ENCODE measurements at places on chromosomes 1 and 21. TPM values are rescaled to one million over a fixed set of nuclear protein-coding genes. Genes with fewer than 3 reads are reported as not detected.
A peak's percentile ranks its signal among the peaks of the same experiment; 100 is the strongest.

DNA sequence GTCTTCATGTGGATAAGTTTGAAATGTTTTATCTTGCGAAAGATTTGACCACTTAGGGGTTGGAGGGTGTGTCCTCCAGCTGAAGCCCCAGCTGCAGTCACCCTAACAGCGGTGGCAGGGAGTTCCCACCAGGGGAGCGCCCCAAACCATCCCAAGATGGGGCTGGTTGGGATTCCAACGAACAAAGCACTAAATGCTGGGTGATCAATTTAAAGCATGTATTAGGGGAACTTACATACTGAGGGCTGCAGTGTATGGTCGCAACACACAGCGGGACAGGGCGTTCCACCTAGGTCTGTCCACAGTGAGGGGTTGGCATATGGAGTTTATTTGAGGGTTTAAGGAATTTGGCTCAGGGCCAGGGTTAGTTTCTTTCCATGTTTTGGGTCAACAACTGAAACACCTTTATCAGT, 26.3 kb downstream of the SLC37A1 start:
- H3K36me3 ChIP-seq: peaks cover 86% of the 10 kb centered on the region
- no peak overlapping the region for H3K4me3 ChIP-seq
- no peaks in the 10 kb centered on the region for H3K27me3 ChIP-seq
- no peak for DNase-seq
- peaks cover 29% of the 10 kb centered on the region for H3K4me1 ChIP-seq

- peaks cover 26% of the 10 kb centered on the region for H3K36me3 ChIP-seq
- H3K27me3 ChIP-seq: no peaks in the 10 kb centered on the region
- H3K27ac ChIP-seq: no peak overlapping the region
- H3K4me3 ChIP-seq: no peak overlapping the region
Observed at GRCh38 chr21:46189213-46189958, 5.1 kb upstream of the SPATC1L start.

DNA sequence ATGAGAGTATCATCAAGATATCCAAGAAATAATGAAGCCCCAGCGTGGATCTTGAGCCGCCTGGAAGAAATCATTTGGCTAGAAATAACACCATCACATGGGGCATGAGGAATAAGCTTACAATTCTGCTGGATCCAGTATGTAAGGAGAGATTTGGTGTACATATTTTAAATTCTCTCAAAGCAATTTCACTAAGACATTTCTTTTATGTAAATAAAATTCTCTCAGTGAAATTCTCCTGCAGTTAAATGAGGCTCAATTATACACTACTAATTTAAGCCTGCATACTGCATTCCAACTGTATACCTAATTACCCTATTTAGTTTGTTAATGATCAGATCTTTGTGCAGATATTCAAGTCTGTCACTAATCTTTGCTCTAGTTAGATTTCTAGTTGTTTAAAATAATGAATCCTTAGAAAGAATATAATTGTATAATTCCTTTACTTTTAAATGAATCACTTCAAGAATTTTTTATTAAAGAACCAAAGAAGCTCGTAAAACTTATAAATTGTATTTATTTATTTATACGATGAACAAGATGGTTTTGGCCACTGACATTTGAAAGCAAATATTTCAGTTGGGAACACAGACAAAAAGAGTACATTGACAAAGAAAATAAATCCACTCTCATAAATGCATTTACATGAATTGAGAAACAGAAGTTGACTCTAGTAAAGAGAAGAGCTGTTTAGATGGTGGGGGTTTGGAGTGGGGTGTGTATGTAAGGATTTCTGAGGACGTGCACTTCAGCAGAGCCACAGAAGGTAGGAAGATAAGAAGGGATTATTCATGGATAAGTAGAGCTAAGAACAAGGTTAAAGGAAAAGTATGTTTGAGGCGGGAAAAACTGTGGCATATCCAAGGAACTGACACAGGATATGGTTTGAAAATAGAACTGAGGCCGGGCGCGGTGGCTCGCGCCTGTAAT, 466.8 kb downstream of the DSCAM start:
- H3K27me3 ChIP-seq: no peaks in the 10 kb centered on the region
- no peaks in the 10 kb centered on the region for H3K36me3 ChIP-seq
- no peak overlapping the region for H3K4me3 ChIP-seq
- H3K27ac ChIP-seq: no peak overlapping the region
- H3K4me1 ChIP-seq: no peaks in the 10 kb centered on the region
- no peak for DNase-seq

GRCh38 chr1:29414086-29414485, 177.8 kb downstream of the PTPRU start:
- no peak overlapping the region for H3K27ac ChIP-seq
- no peaks in the 10 kb centered on the region for H3K4me1 ChIP-seq
- H3K36me3 ChIP-seq: no peaks in the 10 kb centered on the region
- no peak for DNase-seq
- H3K4me3 ChIP-seq: no peak overlapping the region

DNA sequence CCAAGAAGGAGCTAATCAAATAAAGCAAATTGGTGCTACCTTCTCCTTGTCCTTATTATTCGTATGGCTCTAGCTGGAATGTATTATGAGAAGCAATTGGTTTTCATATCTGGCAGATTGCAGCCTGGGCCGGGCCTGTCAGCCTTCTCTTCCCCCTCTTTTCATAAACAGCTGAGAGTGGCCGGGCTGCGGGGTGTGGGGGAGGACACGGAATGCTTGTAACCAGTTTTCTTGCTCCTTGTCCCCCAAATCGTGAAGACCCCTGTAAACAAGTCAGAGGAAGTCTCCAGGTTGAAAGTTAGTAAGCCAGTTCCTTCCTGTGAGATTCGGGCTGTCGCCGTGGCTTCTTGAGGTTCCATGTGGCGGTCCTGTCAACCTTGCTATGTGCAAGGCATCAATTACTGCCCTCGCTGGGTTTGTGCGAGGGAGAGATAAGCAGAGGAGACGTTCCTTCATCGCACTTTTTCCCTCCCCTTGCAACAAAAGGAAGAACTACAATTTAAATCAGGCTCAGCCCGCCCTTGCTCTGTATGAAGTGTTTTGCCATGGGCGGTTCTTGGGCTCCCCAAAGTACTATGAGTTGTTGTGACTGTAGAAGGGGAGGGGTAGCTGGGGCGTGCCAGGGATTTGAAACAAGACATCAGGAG, 450.7 kb downstream of the CAMTA1 start:
- H3K27ac ChIP-seq: no peak overlapping the region
- no peak overlapping the region for H3K4me3 ChIP-seq
- DNase-seq: no peak
- H3K4me1 ChIP-seq: no peaks in the 10 kb centered on the region
- H3K36me3 ChIP-seq: no peaks in the 10 kb centered on the region

YIPF1 gene
- 18.5 TPM for total RNA-seq

GRCh38 chr1:41239988-41240610, 2.0 kb downstream of the SCMH1 start:
- peak overlapping the region; percentile 86 for H3K27ac ChIP-seq
- DNase-seq: no peak
- peaks cover 4% of the 10 kb centered on the region for H3K36me3 ChIP-seq
- H3K4me1 ChIP-seq: peaks cover 18% of the 10 kb centered on the region

SASS6 gene
- total RNA-seq: 5.9 TPM

GBP4 gene
- 19.2 TPM for total RNA-seq

DNA sequence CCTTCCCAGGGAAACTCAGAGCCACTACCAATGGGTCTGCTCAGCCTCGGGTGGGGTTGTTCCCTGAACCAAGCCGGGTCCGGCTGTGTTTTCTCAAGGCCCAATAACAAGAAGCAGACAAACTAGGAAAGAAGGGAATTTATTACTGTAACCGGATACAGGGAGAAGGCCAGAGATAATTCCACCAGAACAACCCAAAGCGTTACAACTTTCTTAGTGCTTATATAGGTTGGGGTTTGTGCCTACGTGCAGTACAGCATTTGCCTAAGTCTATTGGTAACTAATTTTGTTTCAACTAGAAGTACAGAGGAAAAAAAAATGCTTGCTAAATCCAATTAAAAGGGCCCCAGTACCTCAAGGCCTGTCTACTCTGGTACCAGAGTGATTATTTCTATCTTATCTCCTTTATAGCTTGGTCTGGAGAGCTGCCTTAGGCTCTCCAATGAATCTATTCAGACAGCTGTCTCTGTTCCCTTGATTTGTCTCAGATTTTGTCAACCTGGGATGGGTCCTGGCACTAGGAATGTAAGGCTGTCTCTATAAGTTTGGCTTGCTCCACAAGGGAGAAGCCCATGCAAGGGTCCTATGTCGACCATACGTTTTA, 57.3 kb upstream of the CCDC190 start:
- DNase-seq: no peak
- H3K4me1 ChIP-seq: no peaks in the 10 kb centered on the region
- H3K4me3 ChIP-seq: no peak overlapping the region
- no peak overlapping the region for H3K27ac ChIP-seq

OR2G6 gene
- 1.00 TPM for total RNA-seq

GRCh38 chr1:226166341-226166740, 20.2 kb downstream of the ACBD3 start:
- H3K4me3 ChIP-seq: no peak overlapping the region
- peaks cover 55% of the 10 kb centered on the region for H3K36me3 ChIP-seq
- peaks cover 33% of the 10 kb centered on the region for H3K4me1 ChIP-seq
- DNase-seq: no peak

GRCh38 chr1:1594602-1595260, 5.2 kb downstream of the FNDC10 start:
- no peak for DNase-seq
- no peaks in the 10 kb centered on the region for H3K36me3 ChIP-seq
- H3K27ac ChIP-seq: no peak overlapping the region
- peaks cover 9% of the 10 kb centered on the region for H3K4me1 ChIP-seq
- peaks cover 8% of the 10 kb centered on the region for H3K27me3 ChIP-seq

TMEM39B gene
- 23.8 TPM for total RNA-seq

LRRIQ3 gene
- 1.00 TPM for total RNA-seq

ZNF593OS gene
- total RNA-seq: not detected

SYTL1 gene
- total RNA-seq: 76.0 TPM

AKR7A3 gene
- 0.80 TPM for total RNA-seq

DNA sequence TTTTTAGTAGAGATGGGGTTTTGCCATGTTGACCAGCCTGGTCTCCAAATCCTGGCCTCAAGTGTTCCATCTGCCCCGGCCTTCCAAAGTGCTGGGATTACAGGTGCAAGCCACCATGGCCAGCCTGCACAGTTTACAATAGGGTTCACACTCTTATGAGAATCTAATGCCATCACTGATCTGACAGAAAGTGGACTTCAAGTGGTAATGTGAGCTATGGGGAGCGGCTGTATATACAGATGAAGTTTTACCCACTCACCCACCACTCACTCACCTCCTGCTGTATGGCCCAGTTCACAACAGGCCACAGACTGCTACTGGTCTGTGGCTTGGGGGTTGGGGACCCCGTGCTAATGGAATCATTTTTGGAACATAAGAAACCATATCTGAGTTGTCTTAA, 58.4 kb upstream of the RNPC3 start:
- DNase-seq: no peak
- H3K4me1 ChIP-seq: no peaks in the 10 kb centered on the region
- no peaks in the 10 kb centered on the region for H3K36me3 ChIP-seq
- H3K27me3 ChIP-seq: peaks cover 2% of the 10 kb centered on the region
- H3K4me3 ChIP-seq: no peak overlapping the region

DNA sequence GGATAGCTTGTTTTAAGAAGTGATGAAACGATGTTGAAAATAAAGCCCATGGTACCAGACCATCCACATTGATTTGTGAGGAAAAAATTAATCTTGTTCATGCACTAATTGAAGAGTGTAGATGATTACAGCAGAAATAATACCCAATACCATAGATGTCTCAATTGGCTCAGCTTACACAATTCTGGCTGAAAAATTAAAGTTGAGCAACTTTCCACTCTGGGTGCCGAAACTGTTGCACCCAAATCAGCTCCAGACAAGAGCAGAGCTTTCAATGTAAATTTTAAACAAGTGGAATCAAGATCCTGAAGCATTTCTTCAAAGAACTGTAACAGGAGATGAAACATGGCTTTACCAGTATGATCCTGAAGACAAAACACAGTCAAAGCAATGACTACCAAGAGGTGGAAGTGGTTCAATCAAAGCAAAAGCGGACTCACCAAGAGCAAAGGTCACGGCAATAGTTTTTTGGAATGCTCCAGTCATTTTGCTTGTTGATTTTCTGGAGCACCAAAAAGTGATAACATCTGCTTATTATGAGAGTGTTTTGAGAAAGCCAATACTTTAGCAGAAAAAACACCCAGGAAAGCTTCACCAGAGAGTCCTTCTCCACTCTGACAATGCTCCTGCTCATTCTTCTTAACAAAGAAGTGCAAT, 16.1 kb upstream of the KCNA3 start:
- H3K4me1 ChIP-seq: peaks cover 3% of the 10 kb centered on the region
- peaks cover 2% of the 10 kb centered on the region for H3K27me3 ChIP-seq
- no peaks in the 10 kb centered on the region for H3K36me3 ChIP-seq
- H3K27ac ChIP-seq: no peak overlapping the region
- no peak for DNase-seq

GRCh38 chr1:85240174-85240601, 19.3 kb downstream of the C1orf52 start:
- H3K36me3 ChIP-seq: no peaks in the 10 kb centered on the region
- DNase-seq: no peak
- H3K4me3 ChIP-seq: no peak overlapping the region
- peaks cover 3% of the 10 kb centered on the region for H3K4me1 ChIP-seq
- H3K27ac ChIP-seq: no peak overlapping the region

COL9A2 gene
- 5.7 TPM for total RNA-seq

- DNase-seq: no peak
- H3K36me3 ChIP-seq: peaks cover 9% of the 10 kb centered on the region
- peaks cover 6% of the 10 kb centered on the region for H3K4me1 ChIP-seq
Observed at GRCh38 chr1:44276901-44277300, 63.6 kb downstream of the DMAP1 start.

LRRN2 gene
- not detected for total RNA-seq

WNT2B gene
- 1.4 TPM for total RNA-seq

DNA sequence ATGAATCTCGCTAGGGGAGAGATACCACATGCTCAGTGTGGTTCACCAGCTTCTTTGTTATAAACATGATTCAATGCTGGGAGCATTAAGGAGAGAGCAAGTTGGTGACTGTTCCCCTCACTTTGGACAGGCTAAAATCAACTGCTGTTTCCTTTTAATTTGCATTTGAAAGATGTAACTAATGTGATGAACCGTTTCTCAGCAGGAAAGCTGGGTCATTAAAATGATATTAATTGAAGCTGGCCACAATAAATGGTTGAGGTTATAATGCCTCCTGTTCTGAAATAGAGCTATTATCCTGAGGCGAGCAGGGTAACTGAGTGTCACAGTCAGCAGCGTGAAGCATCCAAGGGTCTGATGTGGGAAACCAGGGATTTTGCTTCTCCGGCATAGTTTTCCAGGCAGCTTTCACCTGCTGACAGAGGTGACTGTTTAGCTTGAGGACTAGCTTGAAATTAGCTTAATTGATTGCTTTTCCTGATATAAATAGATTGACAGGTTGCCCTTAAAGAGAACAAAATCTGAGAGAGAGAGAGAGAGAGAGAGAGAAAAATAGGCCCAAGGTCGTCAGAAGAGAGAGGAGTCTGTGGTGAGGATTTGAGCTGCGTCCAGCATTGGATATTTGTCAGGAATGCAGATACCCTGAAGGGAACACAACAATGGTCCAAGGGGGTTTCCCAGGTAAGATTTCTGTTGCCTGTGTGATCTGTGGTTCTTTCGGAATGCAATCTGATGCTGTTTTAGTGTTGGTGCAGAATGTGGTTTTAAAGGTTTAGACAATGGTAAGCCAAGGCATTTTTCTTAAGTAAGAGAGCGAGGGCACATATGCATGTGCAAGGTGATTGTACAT, 209.7 kb downstream of the PATJ start:
- no peak for DNase-seq
- no peak overlapping the region for H3K27ac ChIP-seq
- H3K4me3 ChIP-seq: no peak overlapping the region
- H3K36me3 ChIP-seq: peaks cover 1% of the 10 kb centered on the region

- peaks cover 67% of the 10 kb centered on the region for H3K36me3 ChIP-seq
- H3K4me1 ChIP-seq: no peaks in the 10 kb centered on the region
- peak overlapping the region; percentile 41 for H3K27ac ChIP-seq
- no peaks in the 10 kb centered on the region for H3K27me3 ChIP-seq
- no peak for DNase-seq
- H3K4me3 ChIP-seq: no peak overlapping the region
Observed at GRCh38 chr1:26848941-26849774, 13.8 kb upstream of the SFN start.

AMY1B gene
- not detected for total RNA-seq
